ENCODE measurements at places on chromosomes 12 and 14.
A peak's percentile ranks its signal among the peaks of the same experiment; 100 is the strongest.

- DNase-seq: peak; percentile 44
Measured at GRCh38 chr12:69290545-69291277, 51.3 kb downstream of the CPSF6 start.

DNA sequence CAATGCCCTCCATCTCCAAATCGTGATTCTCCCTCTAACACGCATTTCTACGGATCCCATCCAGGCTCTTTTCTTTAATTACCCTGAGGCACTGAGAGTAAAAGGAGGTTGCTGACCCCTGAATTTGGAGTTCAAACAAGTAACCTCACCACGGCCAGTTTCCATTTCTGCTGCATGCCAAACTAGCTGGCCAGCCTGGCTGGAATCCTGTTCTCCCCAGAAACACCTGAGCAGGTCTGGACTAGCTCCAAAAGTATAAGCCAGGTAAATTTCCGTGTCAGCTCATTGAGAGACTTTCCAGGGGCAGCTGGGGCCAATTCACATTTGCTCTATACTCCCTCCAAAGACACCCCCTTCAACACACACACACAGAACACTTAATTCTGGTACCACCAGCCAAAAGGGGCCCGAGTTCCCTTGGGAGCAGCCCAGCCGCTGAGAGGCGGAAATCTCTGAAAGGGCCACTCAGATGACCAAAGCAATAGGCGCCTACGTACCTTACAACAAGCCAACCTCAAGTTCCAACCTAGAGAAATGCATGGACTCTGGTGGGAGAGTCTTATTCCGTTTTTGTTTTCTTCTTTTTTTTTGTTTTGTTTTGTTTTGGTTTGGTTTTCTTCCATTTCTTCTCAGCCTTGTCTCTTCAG lies 131.4 kb downstream of the NDUFA12 start:
- no peak for DNase-seq

GRCh38 chr12:1917172-1918070 lies 1.0 kb downstream of the CACNA2D4 start:
- DNase-seq: peak; percentile 84

DNA sequence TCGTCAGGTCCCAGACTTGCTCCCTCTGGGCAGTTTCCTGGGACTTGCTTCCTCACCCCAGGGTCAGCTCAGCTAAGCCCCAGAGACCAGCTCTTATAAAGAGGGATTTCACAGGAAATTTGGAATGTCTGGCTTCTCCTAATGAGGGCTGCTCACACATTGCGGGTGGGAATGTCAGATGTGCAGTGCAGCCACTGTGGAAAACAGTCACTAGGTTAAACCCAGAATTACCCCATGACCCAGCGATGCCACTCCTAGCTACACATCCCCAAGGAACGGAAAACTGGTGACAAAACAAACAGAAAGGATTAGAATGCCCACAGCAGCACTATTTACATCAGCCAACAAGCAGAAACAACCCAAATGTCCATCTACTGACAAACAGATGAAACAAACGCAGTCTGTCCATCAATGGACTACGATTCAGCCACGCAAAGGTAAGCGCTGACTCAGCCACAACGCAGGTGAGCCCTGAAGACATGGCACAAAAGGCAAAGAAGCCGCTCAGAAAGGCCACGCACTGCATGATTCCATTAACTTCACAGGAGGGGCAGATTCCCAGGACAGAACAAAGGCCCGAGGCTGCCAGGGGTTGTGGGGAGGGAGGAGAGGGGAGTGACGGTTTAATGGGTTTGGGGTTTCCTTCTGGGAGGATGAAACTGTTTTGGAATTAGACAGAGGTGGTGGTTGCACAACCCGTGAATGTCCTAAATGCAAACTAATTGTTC lies 63.0 kb downstream of the NCOR2 start:
- DNase-seq: no peak

Measured in GF-D8 (cell line).